ENCODE measurements at places on chromosomes 2 and 18. TPM values are rescaled to one million over a fixed set of nuclear protein-coding genes. Genes with fewer than 3 reads are reported as not detected.
A peak's percentile ranks its signal among the peaks of the same experiment; 100 is the strongest.

GRCh38 chr18:10032331-10033015 is 118.7 kb downstream of the VAPA start:
- H3K36me3 ChIP-seq = no peaks in the 10 kb centered on the region
- peak overlapping the region; percentile 7 for H3K4me3 ChIP-seq
- no peak for DNase-seq
- H3K27ac ChIP-seq = no peak overlapping the region

DNA sequence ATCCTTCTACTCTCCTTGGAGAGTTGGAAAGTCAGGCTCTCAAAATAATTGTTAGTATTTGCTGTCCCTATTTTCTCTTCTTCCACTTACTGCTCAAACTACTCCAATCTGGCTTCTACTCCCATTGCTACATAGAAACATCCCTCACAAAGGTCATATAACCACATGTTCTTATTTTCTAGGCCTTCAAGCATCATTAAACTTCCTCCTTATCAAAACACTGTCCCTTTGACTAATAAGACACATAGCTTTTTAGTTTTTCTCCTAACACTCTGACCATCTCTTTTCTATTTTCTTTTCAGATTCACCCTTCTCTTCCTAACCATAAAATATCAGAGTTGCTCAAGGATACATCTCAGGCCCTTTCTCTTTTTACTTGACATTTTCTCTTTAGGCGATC is 148.3 kb downstream of the MBD2 start:
- no peak overlapping the region for H3K4me3 ChIP-seq
- H3K27me3 ChIP-seq = peaks cover 12% of the 10 kb centered on the region
- H3K36me3 ChIP-seq = no peaks in the 10 kb centered on the region
- H3K27ac ChIP-seq = no peak overlapping the region
- no peak for DNase-seq

The CRACDL gene
- 0.12 TPM for total RNA-seq

DNA sequence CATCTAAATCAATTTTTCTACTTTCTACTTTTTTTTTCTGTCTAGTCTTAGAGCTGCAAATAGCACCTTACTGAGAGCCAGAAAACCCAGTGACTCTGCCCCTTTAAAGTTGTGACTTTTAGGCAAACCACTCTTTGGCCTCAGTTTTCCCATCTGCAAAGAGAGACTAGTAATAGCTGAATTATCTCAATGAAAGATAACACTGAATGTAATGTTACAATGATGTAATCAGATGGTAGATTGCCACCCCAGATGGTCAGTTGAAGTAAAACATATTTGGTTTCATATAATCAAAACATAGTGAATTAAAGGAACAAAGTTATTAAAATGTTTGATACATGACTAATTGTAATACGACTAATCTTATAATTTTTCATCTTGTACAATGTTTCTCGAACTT is 5.0 kb upstream of the APCDD1 start:
- no peak overlapping the region for H3K27ac ChIP-seq
- peaks cover 33% of the 10 kb centered on the region for H3K27me3 ChIP-seq
- no peaks in the 10 kb centered on the region for H3K36me3 ChIP-seq
- no peak for DNase-seq
- no peaks in the 10 kb centered on the region for H3K4me1 ChIP-seq

DNA sequence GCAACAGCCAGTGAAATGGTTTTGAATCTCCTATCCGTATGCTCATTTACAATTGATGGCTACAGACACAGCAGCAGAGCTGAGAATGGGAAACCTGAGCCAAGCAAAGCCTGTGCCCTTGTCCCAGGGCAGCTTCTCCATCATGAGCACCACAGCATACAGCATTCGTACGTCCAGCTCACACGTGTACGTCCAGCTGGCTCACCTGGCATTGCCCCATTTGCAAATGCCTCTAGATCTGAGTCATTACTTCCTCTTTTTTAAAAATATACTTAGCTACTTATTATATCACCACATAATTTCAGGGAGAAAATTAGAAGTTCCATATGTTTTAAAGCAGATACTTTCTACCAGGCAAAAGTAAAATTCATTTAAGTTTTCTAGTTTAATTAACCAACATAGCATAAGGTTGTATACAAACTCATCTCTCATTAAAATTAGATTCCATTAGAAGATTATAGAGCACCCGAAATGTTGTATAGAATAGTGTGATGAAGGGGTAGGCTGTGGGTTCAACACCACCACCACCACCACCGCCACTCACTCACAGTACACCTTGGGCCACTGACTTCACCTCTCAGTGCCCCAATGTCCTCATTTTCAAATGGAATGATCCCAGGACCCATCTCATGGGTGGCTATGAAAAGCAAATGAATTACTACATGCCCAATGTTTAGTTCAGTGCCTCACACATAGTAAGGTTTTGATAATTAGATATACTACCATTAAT is 31.4 kb upstream of the TMEM177 start:
- peaks cover 18% of the 10 kb centered on the region for H3K27me3 ChIP-seq
- no peak overlapping the region for H3K4me3 ChIP-seq
- H3K4me1 ChIP-seq = no peaks in the 10 kb centered on the region
- H3K36me3 ChIP-seq = no peaks in the 10 kb centered on the region
- no peak for DNase-seq

DNA sequence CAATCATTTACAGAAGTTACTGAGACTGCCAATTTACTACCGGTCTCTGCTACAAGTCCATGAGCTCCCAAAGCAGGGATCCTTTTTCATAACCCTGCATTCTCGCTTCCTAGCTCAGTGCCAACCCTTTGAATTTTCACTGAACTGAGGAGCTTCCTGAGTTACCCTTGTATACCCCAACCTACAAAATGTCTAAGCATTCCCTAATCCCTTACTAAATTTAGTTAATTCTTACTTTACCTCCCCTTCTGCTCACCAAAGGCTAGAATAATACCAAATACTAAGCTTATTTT is 9.6 kb downstream of the MAT2A start:
- H3K4me3 ChIP-seq = no peak overlapping the region
- H3K36me3 ChIP-seq = peaks cover 49% of the 10 kb centered on the region
- no peak overlapping the region for H3K27ac ChIP-seq
- no peak for DNase-seq

The TOGARAM2 gene
- 4.8 TPM for total RNA-seq

DNA sequence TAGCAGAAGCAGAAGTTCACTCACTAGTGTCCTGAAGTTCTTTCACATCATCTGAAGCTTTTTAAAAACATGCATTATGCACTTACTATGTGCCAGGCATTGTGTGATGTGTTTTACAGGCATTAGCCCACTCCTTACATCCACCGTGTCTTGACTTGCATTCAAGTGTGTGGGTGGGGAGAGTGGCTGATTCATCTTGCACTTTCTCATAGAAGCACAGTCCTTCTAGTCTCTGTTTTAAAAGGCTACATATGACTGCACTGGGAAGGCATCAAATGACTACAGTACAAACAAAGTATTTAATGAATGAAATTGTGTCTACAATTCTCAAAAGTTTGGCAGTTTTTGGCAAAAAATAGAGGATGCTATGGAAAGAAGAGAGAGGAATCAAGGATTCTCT is 21.6 kb upstream of the DSC3 start:
- H3K27me3 ChIP-seq = no peaks in the 10 kb centered on the region
- no peak for DNase-seq
- H3K27ac ChIP-seq = no peak overlapping the region
- H3K4me1 ChIP-seq = no peaks in the 10 kb centered on the region

GRCh38 chr2:16277117-16277516 is 336.8 kb downstream of the MYCN start:
- no peak for DNase-seq
- H3K4me1 ChIP-seq = no peaks in the 10 kb centered on the region
- H3K36me3 ChIP-seq = no peaks in the 10 kb centered on the region

GRCh38 chr18:48575301-48575657 is 36.4 kb downstream of the CTIF start:
- no peaks in the 10 kb centered on the region for H3K36me3 ChIP-seq
- no peak overlapping the region for H3K4me3 ChIP-seq
- H3K27me3 ChIP-seq = no peaks in the 10 kb centered on the region
- no peak overlapping the region for H3K27ac ChIP-seq
- no peak for DNase-seq

The AQP12B gene
- not detected for total RNA-seq

DNA sequence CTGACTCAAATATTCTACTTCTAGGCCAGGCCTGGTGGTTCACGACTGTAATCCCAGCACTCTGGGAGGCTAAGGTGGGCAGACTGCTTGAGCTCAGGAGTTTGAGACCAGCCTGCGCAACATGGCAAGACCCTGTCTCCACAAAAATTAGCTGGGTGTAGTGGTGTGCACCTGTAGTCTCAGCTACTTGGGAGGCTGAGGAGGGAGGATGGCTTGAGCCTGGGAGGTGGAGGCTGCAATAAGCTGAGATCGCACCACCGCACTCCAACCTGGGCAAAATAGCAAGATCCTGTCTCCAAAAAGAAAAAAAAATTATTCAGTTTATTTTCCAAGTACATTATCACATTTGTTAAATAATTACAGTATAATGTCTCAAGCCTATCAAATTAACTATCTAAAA is 7.3 kb downstream of the PPP3R1 start:
- no peaks in the 10 kb centered on the region for H3K27me3 ChIP-seq
- no peak overlapping the region for H3K4me3 ChIP-seq
- H3K36me3 ChIP-seq = peaks cover 4% of the 10 kb centered on the region
- peaks cover 13% of the 10 kb centered on the region for H3K4me1 ChIP-seq
- H3K27ac ChIP-seq = no peak overlapping the region

The ABCG5 gene
- not detected for total RNA-seq

GRCh38 chr2:173963323-173963816 is 1.8 kb downstream of the SP3 start:
- peaks cover 40% of the 10 kb centered on the region for H3K4me1 ChIP-seq
- peak overlapping the region; percentile 90 for H3K4me3 ChIP-seq
- no peaks in the 10 kb centered on the region for H3K27me3 ChIP-seq
- H3K27ac ChIP-seq = peak overlapping the region; percentile 96
- H3K36me3 ChIP-seq = peaks cover 40% of the 10 kb centered on the region

GRCh38 chr2:62339413-62339812 is 143.5 kb downstream of the B3GNT2 start:
- H3K4me3 ChIP-seq = no peak overlapping the region
- peaks cover 5% of the 10 kb centered on the region for H3K4me1 ChIP-seq
- no peaks in the 10 kb centered on the region for H3K27me3 ChIP-seq
- no peak overlapping the region for H3K27ac ChIP-seq
- DNase-seq = no peak
- H3K36me3 ChIP-seq = no peaks in the 10 kb centered on the region

- no peak overlapping the region for H3K27ac ChIP-seq
- H3K4me3 ChIP-seq = no peak overlapping the region
- H3K4me1 ChIP-seq = no peaks in the 10 kb centered on the region
- no peak for DNase-seq
- H3K36me3 ChIP-seq = no peaks in the 10 kb centered on the region
- H3K27me3 ChIP-seq = no peaks in the 10 kb centered on the region
These were observed 50.8 kb downstream of the PTPRM start for GRCh38 chr18:7617738-7618422.

The DSG1 gene
- not detected for total RNA-seq

DNA sequence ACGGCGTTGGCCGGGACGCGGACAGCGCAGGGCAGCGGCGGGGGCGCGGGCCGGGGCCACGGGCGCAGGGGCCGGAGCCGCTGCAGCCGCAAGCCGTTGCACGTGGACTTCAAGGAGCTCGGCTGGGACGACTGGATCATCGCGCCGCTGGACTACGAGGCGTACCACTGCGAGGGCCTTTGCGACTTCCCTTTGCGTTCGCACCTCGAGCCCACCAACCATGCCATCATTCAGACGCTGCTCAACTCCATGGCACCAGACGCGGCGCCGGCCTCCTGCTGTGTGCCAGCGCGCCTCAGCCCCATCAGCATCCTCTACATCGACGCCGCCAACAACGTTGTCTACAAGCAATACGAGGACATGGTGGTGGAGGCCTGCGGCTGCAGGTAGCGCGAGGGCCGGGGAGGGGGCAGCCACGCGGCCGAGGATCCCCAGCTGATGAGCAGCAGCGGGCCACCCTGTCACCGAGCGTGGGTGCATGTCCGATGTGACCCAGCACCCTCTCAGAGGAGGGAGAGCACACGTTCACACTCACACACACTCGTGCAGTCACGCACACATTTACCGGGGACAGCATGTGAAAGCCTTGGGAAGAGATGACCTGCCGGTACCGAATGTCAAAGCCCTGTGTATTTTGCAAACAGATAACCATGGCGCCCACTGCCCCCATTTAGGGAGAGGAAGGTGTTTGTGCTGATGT is 4.2 kb downstream of the GDF7 start:
- peaks cover 41% of the 10 kb centered on the region for H3K27me3 ChIP-seq
- H3K4me1 ChIP-seq = peaks cover 2% of the 10 kb centered on the region
- H3K36me3 ChIP-seq = no peaks in the 10 kb centered on the region
- no peak overlapping the region for H3K27ac ChIP-seq
- H3K4me3 ChIP-seq = no peak overlapping the region
- DNase-seq = no peak

- DNase-seq = peak; percentile 83
- peaks cover 11% of the 10 kb centered on the region for H3K4me1 ChIP-seq
- H3K4me3 ChIP-seq = no peak overlapping the region
- no peaks in the 10 kb centered on the region for H3K27me3 ChIP-seq
- H3K36me3 ChIP-seq = peaks cover 3% of the 10 kb centered on the region
These were observed 122.2 kb downstream of the NCOA1 start for GRCh38 chr2:24613154-24613814.

The CCBE1 gene
- not detected for total RNA-seq
